ENCODE measurements at places on chromosomes 7 and 10.

DNA sequence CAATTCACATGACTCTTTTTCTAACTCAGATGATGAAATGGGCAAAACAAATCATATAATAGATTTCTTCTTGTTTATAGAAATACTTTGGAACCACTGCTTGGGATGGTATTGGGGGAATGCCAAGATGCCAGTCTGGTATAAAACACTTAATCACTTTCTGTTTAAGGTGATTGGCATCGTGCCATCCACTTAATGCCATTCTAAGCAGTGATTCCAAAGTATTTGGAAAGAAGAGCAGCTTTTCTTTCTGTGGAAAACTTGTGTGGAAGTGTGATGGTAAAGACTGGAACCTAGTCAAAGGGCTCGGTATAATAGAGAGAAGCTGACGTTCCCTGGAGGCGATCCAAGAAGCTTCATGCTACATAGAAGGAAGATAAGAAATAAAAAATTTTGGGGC lies 120.6 kb downstream of the TMEM26 start:
- peak; percentile 28 for DNase-seq

DNA sequence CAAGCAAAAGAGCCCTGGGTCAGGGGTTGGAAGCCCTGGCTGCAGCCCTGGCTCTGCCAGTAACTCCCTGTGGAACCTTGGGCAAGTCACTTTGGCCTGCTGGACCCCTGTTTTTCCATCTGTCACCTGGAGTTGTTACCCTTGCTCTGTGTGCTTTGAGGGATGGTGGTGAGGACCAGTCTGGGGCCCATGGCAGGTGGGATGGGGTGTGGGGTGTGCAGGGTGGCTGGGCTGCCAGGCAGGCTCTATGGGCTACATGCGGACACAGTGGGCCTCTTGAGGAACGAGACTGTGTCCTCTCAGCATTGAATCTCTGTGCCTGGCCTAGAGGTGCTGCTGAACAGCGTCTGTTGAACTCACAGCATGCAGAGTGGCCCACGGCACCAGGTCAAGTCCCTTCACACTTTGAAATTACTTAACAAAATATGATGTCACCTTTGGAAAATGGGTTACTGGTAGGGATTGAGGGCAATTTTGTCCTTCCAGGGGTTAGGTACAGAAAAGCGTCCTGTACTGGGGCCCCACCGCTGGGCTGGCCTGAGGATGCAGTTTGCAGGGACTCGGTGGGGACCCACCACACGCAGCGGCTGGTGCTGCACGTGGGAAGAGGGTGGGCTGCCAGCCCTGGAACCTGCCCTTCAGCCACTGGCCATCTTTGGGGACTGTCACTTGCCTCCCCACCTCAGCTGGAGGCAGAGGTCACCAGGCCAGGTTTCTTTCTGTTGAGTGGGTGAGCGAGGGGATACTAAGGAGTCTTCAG lies 45.3 kb downstream of the PRF1 start:
- no peak for DNase-seq

DNA sequence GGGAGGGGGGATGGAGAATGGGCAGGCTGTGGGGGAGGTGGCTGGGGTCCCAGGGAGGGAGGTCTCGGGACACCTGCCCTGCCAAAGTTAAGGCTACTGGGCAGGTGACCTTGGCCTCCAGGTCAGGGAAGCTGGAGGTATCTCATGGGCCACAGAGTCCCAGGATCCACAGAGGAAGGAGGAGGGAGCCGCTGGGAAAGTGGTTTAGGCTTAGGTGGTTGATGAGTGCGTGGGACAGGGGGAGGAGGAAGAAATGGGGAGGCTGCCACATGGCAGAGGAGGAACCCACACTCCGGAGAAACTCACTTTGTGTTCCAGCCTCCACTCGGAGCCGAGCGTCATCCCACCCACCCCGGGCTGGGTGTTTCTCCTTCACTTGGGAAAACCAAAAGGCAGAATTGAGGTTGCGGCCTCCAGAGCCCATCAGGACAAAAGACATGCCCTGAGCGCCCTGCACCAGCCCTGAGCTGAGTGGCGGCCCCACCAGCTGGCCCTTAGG lies 46.1 kb downstream of the ASB13 start:
- no peak for DNase-seq

DNA sequence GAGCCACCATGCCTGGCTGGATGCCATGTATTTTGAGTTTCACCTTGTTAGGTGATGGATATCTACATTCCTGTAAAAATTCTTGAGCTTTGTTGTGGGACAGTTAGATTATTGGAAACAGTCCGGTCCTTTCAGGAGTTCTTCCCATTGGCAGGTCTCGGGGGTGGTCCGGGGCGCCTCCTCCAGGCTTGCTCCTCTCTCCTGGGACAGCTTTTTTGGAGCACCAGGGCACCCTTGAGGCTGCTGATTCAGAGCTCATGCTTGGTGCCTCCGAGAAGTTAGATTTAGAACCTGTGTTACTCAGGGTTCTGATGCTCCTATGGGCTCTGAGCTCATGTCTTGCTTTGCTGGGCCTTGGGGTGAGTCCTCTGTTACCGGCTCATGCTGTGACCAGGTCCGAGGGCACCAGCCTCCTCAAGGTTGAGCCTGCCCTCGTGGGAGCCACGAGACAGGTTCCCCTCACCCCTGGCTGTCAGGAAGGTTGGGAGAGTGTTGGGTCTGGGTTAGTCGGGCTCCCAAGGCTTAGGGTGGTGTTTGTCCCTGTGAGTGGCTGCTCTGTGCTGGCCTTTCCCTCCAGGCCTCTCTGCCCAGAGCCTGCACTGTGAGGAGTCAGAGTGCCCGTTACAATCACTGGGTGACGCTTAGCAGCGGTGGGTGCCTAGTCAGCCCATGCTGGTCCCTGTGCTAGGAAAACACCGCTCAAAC lies 6.0 kb downstream of the SPRN start:
- no peak for DNase-seq

DNA sequence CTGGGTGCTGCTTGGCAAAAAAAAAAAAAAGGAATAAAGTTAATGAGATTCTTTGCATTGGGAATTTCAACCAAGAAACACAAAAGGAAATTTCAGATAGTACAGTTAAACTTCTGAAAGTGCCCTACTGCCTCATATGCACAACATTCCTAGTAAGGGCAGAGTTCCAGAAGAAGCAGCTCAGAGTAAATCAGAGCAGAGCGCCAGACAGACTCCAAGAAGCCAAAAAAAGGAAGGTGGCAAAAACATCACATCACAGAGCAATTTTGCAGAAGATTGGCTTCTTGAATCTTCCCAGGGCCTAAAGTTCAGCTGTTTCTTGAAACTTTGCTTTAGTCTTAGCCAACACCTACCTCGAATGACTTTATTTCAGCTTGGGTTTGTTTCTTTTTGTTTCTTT lies 544.1 kb downstream of the XPNPEP1 start:
- DNase-seq: no peak

- no peak for DNase-seq
Measured at GRCh38 chr7:135712796-135713195, 15.2 kb downstream of the SLC13A4 start.

DNA sequence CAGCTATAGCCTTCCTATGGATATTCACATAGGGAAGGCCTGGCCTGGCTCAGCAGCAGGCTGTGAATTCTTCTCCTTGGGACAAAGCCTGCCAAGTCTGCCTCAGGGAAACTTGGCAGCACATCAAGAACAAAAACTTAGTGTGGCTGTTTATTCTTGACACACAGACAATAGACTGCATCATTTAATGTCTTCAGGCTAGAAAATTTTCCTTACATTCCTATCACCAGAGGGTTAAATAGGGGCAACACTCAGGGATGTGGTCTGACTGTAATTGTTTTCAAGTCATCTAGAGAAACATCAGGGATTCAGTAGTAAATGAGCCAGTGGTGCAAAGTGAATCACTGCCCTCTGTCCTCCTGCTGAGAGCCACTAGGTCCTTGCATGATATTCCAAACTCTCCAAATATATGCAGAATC lies 137.3 kb downstream of the SEMA3C start:
- peak; percentile 49 for DNase-seq

- no peak for DNase-seq
Measured at GRCh38 chr10:101110856-101111523, 20.1 kb upstream of the TLX1 start.

GRCh38 chr10:132366499-132366898 lies 30.5 kb upstream of the PWWP2B start:
- DNase-seq: no peak

DNA sequence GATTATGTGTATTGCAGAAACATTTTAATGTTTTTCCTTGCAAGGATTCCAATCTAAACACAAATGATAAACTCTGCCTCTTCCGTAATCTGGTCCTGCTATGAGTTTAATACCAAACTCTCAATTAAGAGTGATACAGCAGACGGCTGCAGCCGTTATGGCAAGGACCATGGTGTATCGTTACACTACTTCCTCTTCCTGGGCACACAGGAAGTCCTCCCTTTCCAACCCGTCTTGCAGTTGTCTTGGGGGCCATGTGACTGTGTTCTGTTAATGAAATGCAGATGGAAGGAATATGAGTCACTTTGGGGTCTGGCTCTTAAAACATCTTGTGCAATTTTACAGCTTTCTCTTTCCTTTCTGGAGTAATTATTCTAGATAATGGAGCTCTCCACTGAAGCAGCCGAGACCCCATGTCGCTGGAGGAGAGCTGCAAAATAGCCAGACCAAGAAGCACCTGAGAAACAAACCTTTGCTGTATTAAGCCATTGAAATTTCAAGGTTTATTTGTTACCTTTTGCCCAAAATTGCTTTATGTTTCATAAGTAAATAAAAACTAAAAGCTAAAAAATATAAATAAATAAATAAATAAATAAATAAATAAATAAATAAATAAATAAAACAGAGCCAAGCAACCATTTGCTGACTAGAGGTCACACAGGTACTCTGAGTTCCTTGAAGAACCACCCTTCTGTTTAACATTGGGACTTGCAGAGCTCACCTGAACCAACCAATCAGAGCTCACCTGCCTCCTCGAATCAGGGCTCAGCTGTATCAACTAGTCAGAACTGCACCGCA lies 74.7 kb downstream of the FRMPD2 start:
- no peak for DNase-seq

GRCh38 chr10:48529331-48529730 lies 75.5 kb downstream of the ARHGAP22 start:
- no peak for DNase-seq

DNA sequence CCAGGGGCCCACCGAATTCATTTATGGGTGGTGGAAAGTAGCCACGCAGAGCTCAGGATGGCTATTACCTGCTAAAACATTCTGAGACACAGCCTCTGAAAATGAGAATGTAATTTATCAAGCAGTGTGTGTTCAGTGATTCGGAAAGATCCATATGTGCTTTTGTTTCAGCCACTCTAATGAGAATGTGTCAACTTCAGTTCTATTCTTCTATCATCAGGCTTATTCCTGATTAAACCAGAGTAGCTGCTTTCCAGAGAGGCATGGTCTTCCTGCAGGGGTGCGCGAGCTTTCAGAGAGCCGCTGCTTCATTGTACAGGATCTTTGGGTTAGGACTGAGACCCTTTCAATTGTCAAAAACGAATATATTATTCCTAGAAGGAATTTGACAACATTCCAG lies 167.6 kb downstream of the OTUD1 start:
- no peak for DNase-seq

DNA sequence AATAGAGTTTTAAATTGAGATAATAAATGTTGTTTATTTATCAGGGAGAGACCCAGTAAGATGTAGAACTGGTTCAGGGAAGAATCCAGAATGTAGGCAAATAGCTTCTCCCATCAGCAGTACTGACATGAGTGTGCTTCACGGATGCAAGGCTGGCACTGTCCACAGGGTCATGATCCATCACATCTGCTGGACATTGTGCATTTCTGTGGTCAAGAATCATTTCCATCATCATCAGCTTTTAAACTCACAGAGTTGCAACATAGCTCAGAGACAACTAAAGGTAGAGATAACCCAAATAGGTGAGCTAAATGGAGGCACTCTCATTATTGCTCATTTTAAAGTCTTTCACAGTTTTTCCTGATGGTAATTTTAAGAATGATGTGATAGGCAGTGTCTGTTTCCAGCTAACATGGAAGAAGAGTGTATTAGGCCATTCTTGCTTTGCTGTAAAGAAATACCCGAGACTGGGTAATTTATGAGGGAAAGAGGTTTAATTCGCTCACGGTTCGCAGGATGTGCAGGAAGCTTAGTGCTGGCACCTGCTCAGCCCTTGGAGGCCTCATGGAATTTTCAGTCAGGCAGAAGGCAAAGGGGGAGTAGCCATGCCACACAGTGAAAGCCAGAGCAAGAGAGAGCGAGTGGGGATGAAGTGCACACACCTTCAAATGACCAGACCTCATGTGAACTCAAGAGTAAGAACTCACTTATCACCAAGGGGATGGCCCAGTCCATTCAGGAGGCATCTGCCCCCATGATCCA lies 80.8 kb downstream of the INPP5A start:
- DNase-seq: no peak

- DNase-seq: no peak
Measured at GRCh38 chr7:28556671-28557070, 144.4 kb downstream of the CREB5 start.

DNA sequence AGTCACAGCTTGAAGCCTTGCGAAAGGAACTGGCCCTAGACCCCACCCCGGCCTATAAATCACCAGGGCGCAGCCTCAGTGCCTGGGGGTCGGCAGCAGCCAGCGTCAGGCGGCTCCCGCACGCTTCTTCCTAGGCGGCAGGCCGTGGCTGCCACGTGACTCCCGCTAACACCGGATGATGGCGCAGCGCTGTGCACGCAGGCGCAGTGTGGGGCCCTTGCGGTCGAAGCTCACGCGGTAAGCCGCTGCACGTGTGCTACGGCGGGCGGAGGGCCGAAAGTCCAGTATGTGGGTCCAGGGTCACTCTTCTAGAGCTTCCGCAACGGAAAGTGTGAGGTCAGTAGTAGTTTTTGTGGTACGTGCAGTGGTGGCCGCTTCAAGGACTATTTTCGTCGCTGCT lies at the start of gene STK31:
Gene STK31 (plus strand): TSS at position 220 of the 400 bp plus-strand sequence. CDS start 67 bp downstream, at position 287.
- no peak for DNase-seq
